Right forelimb (tissue), 1 donor: ENCODE measurements at places on chromosomes 12 and 14.

GRCh38 chr14:20733684-20734429, 11.8 kb upstream of the EDDM3A start:
- no peak for DNase-seq

DNA sequence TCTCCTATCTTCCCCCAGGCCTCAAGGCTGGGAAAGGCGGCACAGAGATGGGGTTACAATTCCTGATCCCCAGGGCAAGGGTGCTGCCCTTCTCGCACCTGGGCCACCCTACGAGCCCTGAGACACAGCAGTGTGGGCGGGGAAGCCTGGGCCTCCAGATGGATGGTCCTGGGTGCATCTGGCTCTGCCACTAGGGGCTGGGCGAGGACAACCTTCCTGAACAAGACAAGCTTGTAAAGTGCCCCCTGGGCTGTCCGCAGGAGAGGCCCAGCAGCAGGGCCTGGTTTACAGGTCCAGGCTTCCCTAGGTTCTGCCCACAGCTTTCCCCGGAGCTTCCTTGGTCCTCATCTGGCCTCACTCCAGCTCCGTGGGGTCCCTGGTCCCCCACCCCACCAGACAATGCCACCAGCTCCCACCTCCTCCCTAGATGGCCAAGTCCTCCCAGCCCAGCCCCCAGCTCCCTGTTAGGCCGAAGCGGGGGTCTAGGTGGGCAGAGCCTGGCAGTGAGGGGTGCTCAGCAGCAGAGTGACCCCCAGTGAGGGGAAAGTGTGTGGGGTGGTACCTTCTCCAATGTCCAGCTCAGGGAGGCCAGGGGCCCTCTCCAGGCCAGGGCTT, 8.9 kb downstream of the ARL6IP4 start:
- no peak for DNase-seq

DNA sequence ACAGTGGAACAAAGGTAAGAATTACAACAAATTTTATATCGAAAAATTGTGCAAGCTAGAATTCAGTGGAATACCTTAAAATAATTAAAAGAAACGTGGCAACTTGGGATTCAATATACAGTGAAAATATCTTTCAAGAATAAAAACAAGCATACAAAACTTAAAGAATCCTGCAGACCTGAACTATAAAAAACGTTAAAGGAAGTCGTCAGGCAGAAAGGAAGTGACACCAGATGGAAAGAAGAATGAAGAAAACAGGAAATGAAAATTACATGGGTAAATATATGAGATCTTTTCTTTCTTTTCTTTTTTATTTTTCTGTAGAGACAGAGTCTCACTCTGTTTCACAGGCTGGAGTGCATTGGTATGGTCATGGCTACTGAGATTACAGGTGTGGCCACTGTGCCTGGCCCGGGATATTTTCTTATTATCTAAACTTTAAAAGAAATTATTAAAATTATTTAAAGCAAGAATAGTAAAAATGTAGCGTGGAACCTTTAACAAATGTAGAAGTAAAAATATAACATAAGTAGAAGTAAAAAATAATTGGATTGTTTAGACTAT, 4.7 kb downstream of the MGP start:
- no peak for DNase-seq

- DNase-seq, result no peak
These were observed 62.2 kb downstream of the SOX5 start for GRCh38 chr12:23887055-23887835.

DNA sequence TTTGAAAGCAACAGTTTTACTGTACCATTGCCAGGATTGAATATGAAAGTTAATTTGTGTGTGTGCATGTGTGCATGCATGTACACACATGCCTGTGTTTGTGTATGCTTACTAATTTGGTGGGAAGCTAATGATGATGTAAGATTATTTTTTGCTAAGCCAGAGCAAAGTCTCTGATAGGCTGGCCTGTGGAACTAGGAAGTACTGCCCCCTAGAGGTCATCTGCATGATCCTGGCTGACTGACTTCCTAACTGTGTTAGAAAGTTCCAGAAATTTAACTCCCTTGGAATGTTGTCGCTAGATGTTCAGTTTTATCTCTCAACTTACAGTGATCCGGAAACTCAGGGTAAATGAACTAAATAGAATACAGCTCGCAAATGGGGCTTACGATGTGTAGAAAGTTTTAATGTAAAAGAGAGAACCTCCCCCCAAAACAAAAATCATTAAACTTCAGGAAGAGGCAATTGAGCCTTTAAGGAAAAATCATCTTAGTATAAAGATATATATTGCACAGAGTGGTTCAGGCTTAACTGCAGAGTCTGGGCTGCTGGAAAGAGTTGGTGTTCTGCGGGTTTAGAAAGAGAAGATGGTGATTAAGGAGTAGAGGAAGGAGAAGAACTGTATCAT, 34.3 kb upstream of the SLC38A1 start:
- DNase-seq, result no peak
